C1 segment of cervical spinal cord (tissue), 14 donors: ENCODE measurements at places on chromosomes 1 and 21.
A peak's percentile ranks its signal among the peaks of the same experiment; 100 is the strongest.

- DNase-seq, result no peak
These were observed 69.8 kb upstream of the ATP5PO start for GRCh38 chr21:33985117-33986050.

- DNase-seq, result no peak
These were observed 8.9 kb upstream of the IL12RB2 start for GRCh38 chr1:67298762-67299161.

GRCh38 chr1:186854102-186854501 is 25.4 kb downstream of the PLA2G4A start:
- DNase-seq, result no peak

DNA sequence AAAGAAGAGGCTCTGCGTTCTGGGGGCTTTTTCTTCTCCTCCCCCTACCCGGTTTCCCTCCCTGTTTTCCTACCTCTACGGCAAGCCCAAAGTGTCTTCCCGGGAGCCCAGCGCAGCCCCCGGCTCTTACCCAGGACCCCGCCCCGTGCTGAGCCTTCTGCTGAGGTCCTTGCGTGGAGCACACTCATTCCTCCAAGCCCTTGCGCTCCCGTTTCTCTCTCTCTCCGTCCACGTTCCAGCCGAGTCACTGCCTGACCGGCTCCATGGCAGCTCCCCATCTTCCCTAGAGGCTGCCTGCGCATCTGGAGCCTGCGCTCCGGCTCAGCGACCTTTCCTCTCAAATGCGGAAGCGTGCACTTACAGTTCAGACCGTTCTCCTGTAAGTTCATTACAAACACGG is 24.9 kb upstream of the PDXK start:
- DNase-seq, result no peak

- DNase-seq, result no peak
These were observed 100.4 kb upstream of the USH2A start for GRCh38 chr1:216523449-216524190.

GRCh38 chr1:77446841-77447555 is 165.2 kb downstream of the AK5 start:
- no peak for DNase-seq

DNA sequence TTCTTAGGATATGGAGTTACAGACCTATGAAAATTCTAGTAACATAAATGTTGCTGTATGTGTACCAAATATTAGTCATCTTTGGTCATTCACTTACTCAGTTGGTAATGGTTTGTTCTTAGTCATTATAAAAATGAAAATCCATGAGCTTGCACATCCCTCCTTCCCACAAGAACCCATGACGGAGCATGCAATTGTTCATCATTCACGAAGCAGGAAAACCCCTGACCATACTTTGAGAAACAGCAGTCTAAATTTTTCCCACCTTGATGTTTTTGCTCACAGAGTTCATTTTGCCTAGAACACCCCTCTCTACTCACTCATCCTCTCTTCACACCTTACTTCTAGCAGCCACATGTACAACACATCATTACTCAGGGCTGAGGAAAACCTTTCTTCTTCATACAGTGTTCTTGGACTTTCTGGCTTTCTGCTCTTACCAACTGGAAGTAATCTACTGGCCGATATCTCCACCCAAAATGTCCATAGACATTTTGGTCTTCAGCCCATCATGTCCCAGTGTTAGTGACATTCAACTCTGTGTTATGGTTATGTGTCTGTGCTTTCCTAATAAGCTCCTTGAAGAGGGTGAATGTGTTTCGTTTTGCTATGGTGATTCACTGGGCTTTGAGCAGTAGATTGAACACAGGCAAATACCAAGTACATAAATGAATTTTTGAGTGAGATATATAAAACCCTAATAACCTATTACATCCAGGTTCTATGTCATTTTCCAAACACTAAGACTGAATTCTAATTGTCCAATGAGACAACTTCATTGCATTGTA is 189.9 kb downstream of the ZC3H11B start:
- DNase-seq, result no peak

GRCh38 chr1:50978144-50978851 is 8.3 kb downstream of the CDKN2C start:
- DNase-seq, result peak; percentile 25

- no peak for DNase-seq
These were observed 30.2 kb downstream of the ZZZ3 start for GRCh38 chr1:77652268-77652667.

- DNase-seq, result no peak
These were observed 273.3 kb downstream of the DUSP10 start for GRCh38 chr1:221468546-221468945.

DNA sequence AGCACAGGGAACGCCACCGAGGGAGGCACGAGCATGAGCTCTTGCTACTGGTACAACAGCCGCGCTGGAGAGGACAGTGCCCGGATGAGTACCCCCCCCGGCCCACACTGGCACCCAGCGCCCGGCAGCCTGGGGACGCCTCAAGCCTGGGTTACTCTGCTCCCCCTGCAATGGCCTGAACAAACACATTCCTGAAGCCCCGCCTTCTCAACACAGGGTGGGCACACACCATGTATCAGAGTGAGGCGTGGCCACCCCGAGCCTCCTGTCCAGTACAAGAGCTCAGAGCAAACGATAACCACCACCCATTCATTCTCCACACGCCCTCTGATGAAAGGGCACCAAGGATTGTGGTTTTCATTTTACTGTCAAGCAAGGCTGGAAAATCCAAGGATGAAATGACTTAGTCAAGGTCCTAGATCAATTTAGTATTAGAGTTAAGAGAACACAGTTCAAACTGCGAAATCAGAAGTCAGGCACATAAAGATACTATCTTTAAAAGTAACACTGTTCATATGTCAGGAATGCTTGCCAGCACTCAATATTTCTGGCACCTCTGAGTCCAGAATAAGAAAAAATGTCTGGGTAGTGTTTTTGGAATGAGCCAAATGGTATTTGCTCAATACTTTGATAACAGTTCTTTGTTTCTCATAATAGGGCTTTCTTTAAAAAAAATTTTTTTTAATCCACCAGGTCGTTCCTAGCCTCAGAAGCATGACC is 22.0 kb downstream of the UBE2G2 start:
- no peak for DNase-seq

- no peak for DNase-seq
These were observed 162.3 kb upstream of the VAMP3 start for GRCh38 chr1:7608628-7609305.

DNA sequence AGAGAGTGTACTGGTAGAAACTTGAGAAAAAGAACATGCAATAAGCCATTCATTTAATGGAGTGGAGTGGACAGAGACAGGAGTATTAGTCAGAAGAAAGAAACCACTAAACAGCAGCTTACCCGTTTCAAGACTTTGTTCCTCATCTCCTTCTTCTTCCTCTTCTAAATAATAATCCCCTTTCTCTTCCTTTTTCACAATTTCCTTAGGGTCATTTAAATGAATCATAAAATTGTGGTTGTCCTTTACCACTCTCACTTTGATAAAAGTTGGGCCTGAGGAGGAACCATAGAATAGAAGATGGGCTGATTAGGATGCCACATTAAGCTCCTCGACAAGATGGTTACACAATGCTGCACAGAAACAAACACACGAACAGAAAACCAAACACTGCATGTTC is 109.6 kb downstream of the WDR3 start:
- DNase-seq, result no peak

GRCh38 chr21:31203431-31204054 is 140.5 kb downstream of the TIAM1 start:
- no peak for DNase-seq

DNA sequence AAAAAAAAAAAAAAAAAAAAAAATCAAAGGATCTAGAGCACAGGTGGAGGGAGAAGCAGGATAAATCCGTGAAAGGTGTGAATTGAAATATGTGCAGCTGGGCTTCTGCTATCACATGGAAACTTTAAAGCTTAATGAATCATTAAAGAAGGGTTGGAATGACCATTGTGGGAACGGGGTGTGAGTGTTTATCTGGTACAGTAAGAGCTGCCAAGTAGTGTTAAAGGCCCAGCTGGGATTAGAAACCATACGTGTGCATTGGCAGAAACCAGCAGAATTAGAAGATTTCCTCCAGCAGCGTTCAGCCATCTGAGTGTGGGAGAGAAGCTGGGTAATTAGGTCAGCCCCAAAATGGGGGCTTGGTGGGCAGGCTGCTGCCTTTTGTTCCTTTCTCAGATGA is 13.5 kb downstream of the FALEC start:
- DNase-seq, result no peak

DNA sequence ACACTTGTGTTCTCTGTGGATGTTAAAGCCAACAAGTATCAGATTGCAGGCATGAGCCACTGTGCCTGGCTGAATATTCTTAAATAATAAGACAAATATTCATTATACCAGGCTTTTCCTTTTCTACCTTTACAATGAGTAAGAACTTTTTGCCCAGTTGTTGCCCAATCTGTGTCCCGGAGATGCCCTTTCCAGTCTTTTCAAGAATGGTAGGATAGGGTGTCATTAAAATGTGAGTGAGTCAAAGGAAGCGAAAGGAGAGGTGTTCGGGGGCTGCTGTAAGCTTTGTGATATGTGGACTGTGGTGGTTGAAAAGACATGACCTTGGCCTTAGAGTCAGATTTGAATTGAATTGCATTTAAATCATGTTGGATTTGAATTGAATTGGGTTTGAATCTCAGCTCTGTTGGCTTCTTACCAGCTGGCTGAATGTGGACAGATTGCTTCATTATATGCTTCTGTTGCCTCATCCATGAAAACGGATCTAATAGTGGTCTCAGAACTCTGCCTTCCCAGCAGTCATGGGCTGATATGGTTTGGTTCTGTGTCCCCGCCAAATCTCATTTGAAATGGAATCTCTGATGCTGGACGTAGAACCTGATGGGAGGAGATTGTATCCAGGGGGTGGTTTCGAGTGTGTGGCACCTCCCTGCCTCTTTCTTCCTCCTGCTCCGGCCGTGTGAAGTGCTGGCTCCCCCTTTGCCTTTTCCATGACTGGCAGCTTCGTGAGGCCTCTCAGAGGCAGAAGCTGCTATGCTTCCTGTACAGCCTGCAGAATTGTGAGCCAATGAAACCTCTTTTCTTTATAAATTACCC is 22.7 kb upstream of the AADACL3 start:
- no peak for DNase-seq

DNA sequence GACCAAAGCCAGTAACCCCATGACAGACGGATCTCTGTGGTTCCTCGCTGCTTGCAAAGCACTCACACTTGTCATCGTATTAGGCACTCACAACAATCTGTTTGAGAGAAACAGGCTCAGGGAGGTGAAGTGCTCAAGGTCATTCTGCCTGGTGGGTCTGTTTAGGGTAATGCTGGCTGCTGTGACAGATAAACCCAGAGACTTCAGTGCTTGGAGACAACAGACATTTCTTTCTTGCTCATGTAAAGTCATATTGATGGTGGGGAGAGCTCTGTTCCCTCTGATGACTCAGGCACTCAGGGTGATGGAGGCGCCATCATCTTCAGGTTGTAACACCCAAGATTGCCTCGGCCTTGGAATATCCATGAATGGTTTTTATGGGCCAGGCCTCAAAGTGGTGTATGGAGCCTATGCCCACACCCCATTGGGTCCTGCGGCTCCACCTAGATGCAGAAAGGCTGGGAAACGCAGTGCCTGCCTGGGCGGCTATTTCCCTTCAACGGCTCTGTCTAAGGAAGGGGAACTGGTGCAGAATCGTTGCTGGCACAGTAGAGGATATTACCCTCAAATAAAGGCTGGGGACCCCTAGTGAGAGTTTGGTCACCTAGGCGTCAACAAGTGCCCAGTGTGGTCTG is 71.6 kb upstream of the SELENON start:
- no peak for DNase-seq

GRCh38 chr21:34091032-34091431 is 17.7 kb downstream of the MRPS6 start:
- no peak for DNase-seq

DNA sequence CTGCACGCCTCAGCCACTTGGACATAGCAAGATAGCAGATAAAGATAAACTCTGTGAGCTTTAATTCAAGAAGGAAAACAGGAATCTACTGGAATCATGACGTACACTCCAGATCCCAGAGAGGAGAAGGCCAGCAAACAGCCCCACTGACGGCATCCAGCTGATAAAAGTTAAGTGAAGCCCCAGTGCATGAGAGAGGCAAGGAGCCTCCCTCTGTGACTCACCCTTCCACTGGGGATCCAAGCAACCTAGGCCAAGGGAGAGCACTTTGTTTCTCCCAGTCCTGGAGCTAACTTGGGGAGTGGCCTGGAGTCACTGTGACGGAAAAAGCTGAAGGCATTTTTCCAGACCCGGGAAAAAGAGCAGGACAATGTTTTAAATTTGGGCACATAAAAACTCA is 270.0 kb downstream of the AKT3 start:
- DNase-seq, result no peak

DNA sequence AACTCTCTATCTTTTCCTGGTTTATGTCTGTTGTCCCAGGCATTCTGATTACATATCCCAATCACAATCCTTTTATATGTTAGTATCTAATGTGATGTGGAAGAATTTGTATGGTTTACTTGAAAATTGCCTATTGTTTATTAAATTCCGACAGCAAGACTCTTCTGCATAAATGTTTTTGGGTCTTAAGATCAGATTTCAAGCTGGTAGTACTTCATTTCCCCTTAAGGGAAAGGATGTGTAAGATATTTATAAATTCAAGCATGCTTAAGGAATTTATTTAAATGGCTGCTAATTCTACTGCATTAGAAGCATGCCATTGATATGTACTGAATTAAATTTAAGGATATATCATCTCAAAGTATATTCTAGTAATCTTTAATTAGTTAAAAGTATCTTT is 20.4 kb upstream of the GPR88 start:
- no peak for DNase-seq

DNA sequence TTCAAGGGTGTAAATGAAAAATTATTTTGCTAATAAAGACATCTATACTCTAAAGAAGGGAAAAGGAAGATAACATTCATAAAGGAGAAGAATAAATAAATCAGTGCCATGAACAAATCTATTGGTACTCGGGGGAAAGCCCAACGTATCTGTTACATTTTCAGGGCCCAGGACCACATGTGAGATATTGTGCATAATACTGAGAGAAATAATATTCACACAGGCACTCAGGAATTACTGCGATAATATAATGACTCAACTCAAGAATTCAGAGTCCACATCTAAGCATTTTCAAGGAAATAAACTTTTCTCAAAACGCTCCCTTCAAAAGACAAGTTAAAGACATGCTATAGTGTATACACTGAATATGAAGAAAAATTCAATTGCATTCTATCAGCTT is 108.8 kb downstream of the SMYD2 start:
- DNase-seq, result no peak
